M059J (cell line): ENCODE measurements at places on chromosomes 5 and 9.

DNA sequence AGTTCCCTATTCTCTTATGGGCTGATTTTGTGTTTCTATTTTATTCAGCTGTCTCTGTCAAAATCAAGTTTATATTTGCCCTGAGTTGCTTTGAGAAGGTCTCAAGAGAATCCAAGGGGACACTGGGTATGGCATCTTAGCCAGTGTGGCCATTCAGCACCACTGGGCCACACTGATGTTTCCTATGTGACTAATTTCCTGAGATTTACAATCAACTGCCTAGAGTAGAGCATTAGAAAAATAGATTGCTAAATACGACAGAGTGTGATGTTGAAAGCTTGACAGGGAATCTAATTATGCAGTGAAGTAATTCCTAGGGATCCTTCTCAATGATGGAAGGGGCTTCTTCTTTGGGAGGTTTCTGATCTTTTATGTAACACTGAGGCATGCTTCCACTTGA lies 141.7 kb downstream of the SV2C start:
- no peak for DNase-seq

- DNase-seq, result no peak
Measured at GRCh38 chr9:123964761-123965160, 34.8 kb upstream of the DENND1A start.

DNA sequence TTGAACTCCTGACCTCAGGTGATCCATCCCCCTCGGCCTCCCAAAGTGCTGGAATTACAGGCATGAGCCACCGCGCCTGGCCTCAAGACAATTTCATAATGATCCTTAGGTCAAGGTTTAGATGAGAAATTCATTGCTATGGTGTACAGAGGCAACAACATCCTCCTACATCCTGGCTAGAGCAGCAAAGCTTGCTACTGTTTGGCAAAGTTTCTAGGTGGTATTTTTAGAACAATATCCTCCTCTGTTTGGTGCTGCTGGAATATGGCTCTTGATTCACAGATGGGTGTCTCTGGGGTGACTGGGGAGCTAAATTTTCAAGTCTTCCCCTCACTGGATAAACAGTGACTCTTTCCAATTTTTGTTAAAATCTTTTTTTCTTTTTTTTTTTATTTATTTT lies 30.6 kb downstream of the CRHBP start:
- peak; percentile 48 for DNase-seq

- DNase-seq, result no peak
Measured at GRCh38 chr5:95102687-95103086, 182.2 kb downstream of the MCTP1 start.

GRCh38 chr9:9079473-9079872 lies 1279.9 kb upstream of the DMAC1 start:
- no peak for DNase-seq

- peak; percentile 48 for DNase-seq
Measured at GRCh38 chr5:110386782-110387181, 339.7 kb downstream of the TMEM232 start.

GRCh38 chr5:72922422-72922821 lies 33.4 kb upstream of the FCHO2 start:
- no peak for DNase-seq

- no peak for DNase-seq
Measured at GRCh38 chr5:74945561-74946165, 79.5 kb upstream of the FAM169A start.

DNA sequence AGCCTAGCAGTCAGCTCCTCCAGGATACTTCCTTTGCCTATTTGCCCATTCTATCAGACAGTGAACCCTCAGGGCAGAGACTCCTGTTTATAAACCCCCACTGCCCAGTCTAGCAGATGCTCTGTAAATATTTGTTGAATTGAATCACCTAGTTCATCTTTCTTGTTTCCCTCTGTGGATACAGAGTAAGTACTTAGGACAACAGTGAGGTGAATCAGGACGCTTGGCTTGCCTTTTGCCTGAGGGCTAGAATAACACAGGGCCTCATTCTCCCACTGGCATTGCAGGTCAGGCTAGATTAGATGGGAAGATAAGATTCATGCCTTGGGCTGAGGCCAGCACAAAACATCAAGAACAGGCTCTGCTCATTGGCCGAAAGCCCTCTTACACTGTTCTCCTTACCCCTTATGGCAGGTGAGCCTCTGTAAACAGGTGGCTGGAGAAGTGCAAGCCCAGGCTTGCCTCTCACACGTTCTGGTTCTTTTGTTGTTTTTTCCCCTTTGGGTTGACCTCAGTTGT lies 22.2 kb downstream of the TNFSF8 start:
- peak; percentile 100 for DNase-seq

GRCh38 chr5:102758576-102758975 lies 3.5 kb downstream of the PAM start:
- DNase-seq, result peak; percentile 40

DNA sequence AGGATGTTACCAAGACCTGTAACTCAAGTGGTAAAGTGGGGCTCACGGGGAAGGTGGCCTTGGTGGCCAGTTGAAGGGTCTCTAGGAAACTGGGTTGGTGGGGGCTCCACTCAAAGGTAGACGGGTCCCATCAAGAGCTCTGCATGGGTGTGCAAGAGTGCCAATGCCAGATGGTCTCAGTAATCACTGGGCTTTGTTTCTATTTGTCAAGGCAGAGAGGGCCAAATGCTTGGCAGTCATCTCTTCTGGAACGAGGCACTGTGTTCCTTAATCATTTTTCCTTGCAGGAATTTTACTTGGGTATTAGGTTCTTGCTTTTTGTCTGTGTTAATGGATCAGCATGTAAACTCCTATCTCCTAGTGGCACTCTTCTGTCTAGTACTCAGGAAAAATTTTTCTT lies 220.8 kb downstream of the DIRAS2 start:
- DNase-seq, result no peak

- no peak for DNase-seq
Measured at GRCh38 chr5:133405275-133406034, 206.9 kb downstream of the FSTL4 start.

- DNase-seq, result peak; percentile 60
Measured at GRCh38 chr5:141692919-141693725, 11.1 kb upstream of the ARAP3 start.

GRCh38 chr9:135992486-135993408 lies 31.6 kb upstream of the UBAC1 start:
- DNase-seq, result peak; percentile 67

DNA sequence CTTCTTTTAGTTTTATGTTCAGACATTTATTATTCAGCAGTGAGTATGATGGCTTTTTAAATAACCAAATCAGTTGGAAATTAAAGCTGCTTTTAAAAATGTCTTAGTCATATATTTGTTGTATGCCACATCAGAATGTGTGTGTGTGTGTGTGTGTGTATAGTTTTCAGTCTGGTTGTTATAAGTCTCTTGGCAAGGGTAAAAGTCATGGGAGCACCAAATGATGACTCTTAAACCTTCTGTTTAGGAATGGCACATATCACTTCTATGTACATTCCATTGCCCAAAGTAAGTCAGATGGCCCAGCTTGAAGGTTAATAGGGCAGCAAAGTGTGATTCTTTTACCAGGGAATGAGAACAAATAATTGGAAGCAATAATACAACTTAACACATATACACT lies 135.9 kb downstream of the RNF180 start:
- DNase-seq, result no peak
